ENCODE measurements at places on chromosomes 2 and 18.

- peak; percentile 97 for DNase-seq
These were observed at the start of the genes CLHC1 and RPS27A for GRCh38 chr2:55232084-55232862. Gene CLHC1 (minus strand): TSS chr2:55232293. CDS start chr2:55222411, 9,882 bp downstream. Gene RPS27A (plus strand): TSS chr2:55232688. CDS start chr2:55232825, 137 bp downstream.

GRCh38 chr2:11550901-11551568 is 17.2 kb downstream of the GREB1 start:
- no peak for DNase-seq

DNA sequence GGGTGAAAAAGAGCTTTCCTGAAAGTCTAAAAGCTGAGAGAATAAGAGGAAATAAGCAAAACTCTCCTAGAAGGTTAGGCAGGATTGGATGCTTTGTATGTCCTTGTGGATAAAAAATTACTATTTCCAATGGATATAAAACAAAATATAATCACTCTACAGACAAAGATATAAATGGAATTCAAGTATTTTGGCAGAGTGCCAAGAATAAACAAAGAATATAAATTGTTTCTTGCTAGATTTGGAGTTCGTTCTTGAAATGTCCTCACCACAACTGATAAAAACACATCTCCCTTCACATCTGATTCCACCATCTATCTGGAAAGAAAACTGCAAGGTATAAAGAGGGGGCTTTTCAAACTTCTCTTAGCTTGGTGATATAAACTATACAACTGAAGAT is 13.3 kb downstream of the SULT1C3 start:
- no peak for DNase-seq

- DNase-seq, result no peak
These were observed 55.5 kb downstream of the MARCHF4 start for GRCh38 chr2:216316743-216317142.
